GM23248 (cell line): ENCODE measurements at places on chromosomes 3 and 15. TPM values are rescaled to one million over a fixed set of nuclear protein-coding genes. Genes with fewer than 3 reads are reported as not detected.

Gene RBP2
- total RNA-seq: not detected in 2 replicates

Gene DUOXA2
- total RNA-seq: not detected in 2 replicates

Gene ZNF710
- total RNA-seq: 12.0 and 18.2 TPM in 2 replicates

DNA sequence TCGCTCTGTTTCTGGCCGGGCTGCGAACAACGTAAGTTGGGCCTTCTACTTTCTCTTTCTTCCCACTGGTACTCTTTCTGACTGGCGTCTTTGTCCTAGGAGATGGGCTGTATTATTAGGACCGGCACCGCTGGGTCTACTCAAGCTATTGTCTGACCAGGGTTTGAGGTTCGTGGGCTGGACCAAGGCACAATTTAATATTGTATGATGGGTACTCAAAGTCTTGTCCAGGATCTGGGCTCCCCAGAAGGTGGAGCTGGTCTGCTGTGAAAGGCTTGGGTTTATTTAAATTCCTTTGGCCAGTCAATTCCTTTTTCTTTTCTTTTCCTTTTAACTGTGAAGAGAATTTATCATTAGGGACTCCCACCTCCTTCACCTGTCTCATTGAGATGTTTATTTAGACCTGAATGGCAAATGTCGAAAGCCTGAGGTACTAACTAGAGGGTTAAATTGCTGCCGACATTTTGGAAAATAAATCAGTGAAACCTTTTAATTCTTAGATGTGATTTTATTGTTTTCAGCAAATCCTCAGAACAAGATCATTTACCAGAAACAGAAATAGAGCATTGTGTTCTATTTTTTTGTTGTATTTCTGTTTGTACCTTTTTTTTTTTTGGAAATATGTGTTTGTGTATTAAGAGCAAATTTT lies 410 bp downstream of the LRRC49 start:
- DNase-seq: peak; percentile 86

DNA sequence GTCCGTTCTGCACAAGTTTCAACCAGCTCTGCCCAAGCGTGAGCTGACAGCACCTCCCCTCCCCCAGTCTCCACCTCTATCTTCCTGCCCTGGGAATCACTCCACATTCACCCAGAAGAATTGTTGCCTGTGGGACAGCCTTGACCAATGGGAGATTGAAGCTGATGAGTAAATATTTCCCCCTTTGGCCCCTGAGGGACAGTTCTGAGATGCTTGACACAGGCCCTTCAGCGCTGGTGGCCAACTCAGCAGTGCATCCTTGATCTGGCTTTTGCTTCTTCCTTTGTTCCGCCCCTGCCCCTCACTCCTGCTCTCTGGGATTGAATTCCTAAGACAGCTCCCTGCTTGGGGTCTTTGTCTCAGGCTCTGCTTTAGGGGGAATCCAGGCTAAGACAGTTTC lies 13.1 kb upstream of the SKIC8 start:
- DNase-seq: no peak

DNA sequence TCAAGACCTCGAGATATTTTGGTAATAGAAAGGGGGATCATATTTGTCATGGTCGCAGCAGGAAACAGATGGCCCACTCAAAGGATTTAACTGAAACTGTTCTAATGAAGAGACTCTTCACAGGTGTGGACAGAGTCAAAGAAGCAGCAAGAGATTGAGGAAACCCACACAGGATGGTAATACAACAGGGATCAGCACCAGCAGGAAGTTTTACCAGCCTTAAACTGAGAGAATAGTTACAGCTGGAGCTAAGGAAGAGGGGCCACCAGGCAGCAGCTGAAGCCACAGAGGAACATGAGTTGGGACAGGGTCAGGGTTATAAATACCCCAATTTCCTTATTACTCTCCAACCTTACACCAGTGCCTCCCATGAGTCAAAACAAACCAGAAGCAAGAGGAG lies 131.8 kb upstream of the UBE2E2 start:
- no peak for DNase-seq

- DNase-seq: no peak
Measured at GRCh38 chr15:100875976-100876375, 3.7 kb upstream of the ALDH1A3 start.

DNA sequence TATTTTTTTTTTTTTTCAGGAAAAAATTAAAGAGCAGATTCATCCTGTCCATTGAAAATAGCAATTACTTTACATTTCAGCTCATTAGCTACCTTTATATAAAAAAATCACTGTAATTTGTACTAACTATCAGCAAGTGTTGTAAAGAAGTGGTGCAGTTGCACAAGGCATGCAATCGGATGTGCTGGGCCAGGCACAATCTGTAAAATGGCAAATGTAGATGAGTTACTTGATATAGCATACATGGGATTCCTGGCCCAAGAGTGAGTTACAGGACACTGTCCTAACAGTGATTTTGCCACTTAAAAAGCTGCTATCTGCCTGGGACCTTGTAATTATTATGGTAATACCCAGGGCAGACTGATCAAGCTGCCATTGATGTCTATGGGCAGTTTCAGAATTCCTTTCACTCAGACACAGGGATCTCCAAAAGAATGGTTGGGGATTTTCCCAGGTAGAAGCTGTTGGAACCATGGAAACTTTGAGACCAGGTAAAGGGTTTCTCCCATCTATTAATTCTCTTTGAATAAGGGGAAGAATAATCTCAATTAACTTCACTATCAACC lies 182.2 kb upstream of the ICE2 start:
- DNase-seq: peak; percentile 41

GRCh38 chr15:41772720-41773331 lies 1.5 kb upstream of the MAPKBP1 start:
- peak; percentile 88 for DNase-seq

DNA sequence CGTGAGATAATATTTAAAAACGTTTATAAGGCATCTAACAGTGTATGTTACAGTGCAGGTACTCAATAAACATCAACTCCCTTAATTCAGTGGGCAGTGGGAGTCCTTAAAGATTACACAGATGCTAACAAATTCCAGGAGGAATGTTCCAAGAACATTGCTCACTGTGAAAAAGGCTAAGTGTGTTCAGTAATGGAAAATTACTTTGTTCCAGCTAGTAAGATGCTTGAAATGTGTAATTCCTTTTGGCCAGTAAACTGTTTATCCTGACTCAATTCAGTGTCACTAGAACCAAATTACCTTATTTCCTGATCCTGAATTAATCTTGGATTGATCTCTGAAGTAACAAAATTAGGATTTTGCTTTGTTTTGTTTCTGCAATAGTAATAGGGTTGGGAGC lies 54.2 kb upstream of the SEMA6D start:
- DNase-seq: peak; percentile 64

DNA sequence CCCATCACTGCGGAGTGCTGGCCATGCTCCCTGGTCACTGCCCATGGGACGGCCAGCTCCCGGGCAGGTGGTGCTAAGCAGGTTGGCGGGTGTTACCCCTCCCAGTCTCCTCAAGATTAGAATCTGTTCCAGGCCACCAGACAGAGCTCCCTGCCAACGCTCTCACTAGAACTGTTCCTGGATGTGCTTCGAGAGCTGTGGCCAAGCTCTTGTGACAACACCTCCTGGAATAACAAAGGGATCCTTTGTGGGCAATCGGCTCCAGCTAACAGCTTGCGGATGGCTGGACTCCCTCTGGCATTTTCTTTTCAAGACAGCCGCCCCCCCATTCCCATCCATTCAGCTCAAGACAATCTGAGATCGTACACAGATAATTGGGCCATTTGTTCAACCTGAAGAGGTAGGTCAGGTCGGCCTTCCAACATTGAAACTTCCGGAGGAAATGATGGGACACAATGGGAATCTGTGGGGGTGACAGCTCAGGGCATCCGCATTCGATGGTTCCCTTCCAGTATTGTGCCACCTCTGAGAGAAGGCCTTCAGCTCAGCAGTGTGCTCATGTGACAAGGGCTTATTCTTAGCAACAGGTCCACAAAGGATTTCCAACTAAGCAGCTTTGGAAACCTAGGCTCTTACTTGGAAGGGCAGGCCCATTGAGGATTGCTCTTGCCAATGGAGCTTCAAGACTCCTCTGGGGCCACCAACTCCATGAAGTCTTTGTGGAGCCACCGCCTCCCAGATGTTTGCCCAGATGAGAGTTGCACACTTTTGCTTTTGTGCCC lies 11.6 kb upstream of the EPHB3 start:
- no peak for DNase-seq

DNA sequence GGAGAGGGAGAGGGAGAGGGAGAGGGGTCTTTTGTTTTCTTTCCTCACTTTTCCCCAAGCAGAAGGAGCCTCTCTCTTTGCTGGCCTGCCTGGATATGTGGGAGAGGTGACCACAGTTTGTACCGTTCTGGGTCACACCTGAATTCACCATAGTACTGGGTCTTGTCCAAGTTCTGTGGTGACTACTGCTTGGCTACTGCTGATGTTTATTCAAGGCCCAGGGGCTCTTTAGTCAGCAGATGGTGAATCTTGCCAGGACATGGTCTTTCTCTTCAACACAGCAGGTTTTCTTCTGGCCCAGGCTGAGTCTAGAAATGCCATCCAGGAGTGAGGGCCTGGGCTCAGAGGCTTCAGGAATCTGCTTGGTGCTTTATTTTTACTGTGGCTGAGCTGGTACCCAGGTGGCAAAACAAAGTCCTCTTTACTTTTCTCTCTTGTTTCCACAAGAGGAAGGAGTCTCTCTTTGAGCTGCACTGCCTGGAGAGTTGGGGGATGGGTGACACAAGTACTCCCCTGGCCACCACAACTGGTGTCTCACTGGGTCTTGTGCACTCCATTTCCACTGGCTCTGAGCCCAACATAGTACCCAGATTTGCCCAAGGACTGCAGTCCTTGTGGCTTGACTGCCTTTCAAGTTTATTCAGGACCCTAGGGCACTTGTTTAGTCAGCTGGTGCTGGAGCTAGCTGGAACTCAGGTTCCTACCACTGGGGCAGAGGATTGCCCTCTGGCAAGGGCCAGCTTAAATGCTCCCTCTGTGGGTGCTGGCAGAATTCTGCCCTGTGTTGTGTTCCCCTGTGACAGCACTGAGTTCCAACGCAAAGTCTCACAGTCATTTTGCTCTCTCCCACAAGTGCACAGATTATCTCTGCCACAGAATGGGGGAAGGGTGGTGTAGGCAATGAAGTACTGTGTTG lies 16.8 kb upstream of the CCNDBP1 start:
- DNase-seq: peak; percentile 59

- DNase-seq: no peak
Measured at GRCh38 chr3:53123953-53124352, 6.3 kb downstream of the RFT1 start.

DNA sequence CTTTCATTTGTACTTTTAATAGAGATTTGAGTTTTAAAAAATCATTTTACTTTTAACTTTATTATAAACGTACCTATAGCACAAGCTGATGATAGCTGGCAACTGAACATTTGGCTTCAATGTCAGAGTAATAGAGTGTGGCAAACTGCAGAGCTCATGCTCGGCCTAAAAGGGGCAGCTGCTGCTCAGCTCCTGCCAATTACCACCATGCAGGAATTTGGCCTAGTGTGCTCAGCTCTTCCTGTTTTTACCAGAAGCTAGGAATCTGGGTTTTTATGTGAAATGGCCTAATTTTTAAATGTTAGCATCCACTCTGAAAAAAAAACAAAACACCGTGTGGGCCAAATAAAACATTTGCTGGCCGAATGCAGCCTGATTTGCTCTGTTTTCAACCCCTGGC lies 1.8 kb downstream of the IFT122 start:
- DNase-seq: peak; percentile 72

DNA sequence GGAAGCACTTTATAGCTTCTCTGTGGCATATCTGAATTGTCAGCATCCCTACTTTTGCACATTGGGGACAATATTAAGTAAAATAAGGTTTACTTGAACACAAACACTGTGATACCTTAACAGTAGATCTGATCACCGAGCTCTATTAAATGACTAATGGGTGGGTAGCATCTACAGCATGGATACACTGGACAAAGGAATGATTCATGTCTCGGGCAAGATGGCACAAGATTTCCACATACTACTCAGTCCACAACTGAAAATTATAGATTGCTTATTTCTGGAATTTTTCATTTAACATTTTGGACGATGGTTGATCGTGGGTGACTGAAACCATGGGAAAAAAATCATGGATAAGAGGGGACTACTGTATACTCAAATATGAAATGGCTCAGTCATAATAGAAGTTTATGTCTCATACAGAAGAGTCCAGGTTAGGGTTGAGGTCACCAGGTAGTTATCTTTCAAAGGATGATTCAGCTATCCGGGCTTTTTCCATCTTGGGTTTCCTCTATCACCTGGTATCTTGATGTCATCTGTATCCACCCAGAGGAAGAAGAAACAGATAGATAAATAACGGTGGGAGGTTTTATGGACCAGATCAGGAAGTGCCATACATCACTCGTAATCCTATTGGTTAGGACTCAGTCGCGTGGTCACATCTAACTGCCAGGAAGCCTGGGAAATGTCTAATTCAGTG lies 320.0 kb upstream of the RARB start:
- DNase-seq: no peak

DNA sequence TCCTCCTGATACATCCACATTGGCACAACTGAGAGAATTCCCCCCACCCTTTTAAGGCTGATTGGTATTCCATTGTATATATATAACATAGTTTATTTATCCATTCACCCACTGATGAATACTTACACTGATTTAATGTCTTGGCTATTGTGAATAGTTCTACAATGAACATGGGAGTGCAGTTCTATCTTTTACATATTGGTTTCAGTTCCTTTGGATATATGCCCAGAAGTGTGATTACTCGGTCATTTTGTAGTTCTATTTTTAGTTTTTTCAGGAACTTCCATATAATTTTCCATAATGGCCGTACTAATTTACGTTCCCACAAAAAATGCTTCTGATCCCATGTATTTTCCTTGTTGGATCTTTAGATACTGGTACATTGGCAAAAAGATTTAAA lies 135.3 kb downstream of the FMN1 start:
- peak; percentile 53 for DNase-seq

GRCh38 chr3:178277605-178278004 lies 258.6 kb upstream of the KCNMB2 start:
- no peak for DNase-seq

DNA sequence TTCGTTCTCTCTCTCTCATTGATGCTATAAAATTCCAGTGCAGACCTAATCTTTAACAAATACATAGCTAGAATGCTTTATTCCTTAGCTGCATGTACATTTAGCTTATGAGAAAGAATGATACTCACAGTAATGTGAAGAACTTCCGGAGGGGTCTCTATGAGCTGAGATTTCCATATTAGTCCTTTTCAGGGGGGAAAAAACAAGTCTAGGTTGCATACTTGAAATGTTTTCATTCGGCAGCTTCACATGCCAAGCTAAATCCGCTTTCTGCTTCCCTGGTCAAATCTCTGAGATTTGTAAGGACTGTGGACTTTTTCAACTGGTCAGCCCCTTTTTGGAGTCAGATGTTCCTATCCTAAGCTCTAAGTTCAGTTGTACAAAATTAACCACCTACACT lies 111.5 kb upstream of the COL8A1 start:
- no peak for DNase-seq

GRCh38 chr3:161388855-161389254 lies 17.5 kb upstream of the SPTSSB start:
- DNase-seq: no peak

DNA sequence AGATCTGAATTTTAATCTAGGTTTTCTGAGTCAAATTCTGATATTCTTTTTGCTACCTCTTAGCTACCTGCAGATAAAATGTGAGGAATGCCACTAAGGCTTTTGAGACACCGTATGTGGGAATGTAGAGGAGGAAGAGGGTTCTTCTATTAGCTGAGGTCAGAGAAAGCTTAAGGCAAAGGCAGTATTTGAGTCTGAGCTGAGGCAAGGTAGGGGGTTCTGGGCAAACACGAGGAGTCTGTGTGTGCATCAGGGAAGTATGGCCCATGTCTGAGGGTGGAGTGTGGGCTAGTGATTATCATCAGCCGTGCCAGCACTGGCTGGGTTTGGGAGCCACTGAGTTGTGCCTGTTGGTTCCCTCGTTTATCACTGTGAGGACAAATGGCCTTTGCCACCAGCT lies 181.1 kb downstream of the SOX2 start:
- DNase-seq: no peak
